ENCODE measurements at places on chromosomes 3 and 15.

GRCh38 chr3:47261301-47261700 is 21.3 kb downstream of the KIF9 start:
- DNase-seq = peak; percentile 46

- DNase-seq = peak; percentile 80
Measured at GRCh38 chr3:149620291-149621020, 37.4 kb downstream of the WWTR1 start.

DNA sequence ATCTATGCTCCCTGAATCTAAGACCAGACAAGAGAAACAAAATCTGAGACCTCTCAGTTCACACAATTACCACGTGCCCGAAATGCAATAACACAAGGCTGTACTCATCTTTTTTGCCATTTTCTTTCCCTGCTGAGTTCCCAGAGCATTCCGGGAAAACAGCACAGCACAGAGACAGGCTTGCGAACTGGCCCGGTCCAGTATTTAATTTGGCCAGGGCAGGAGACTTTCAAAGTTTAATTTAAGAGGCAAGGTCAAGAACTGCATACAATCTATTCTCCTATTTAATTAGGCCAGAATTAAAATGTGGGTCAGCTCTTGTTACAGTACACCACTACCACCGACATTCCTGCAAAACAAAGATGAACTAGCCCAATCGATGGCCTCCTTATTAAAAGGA is 87.5 kb upstream of the SNRPA1 start:
- DNase-seq = no peak

GRCh38 chr15:67836134-67836455 is 3.8 kb downstream of the RNU6-1 start:
- no peak for DNase-seq

- no peak for DNase-seq
Measured at GRCh38 chr3:150218236-150218635, 189.9 kb upstream of the TSC22D2 start.

DNA sequence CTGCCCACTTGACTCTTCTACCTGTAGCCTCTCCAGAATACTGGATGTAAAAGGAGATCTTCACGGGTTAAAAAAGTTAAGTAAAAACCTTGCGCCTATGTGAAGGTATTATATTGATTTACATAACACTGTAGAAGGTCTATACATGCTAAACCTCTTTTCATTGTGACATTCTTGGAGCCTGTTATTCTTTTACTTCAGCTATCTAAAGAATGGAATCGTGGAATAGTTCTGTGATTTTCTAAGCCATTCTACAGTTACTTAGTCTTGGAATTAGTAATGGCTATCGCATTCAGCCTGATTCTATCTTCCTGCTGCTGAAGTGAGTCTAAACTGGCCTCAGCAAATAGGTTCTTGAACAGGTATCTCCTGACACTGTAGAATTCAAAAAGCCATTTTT is 430.0 kb upstream of the DPH6 start:
- no peak for DNase-seq

DNA sequence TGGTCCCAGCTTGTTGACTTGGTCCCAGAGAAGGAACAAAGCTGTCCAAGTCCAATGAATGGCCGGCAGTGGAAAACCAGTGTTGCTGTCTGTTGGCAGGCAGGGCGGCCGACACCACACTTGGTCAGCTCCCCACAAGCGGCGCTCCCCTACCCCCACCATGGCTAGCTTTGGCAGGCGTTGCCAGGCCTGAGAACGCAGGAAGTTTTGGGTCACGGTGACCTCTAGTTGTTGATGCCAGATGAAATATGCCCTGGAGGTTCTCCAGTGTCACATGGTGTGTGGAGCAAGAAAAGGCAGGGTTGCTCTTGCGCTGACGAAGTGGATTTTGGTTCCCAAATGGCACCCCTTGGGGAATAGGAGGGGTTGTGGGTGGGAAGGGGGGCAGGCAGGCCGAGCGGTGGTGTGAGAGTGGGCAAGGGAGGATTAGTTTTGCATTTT is 72.7 kb upstream of the TPRG1 start:
- no peak for DNase-seq

GRCh38 chr3:184716622-184717398 is 4.9 kb upstream of the MAGEF1 start:
- peak; percentile 61 for DNase-seq

DNA sequence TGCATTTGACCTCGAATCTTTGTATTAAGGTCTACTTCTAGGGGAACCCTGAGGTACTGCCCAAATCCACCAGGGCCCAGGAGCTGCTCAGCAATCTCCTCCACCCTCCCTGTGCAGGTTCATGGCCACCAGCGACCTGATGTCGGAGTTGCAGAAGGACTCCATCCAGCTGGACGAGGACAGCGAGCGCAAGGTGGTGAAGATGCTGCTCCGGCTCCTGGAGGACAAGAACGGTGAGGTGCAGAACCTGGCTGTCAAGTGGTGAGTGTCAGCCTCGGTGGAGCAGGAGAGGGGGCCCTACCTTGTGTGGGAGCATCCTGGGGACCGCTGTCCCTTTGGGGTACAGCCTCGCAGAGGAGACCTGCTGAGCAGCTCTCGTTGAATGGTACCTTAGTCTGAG is 6.9 kb downstream of the CAND2 start:
- DNase-seq = no peak

- peak; percentile 18 for DNase-seq
Measured at GRCh38 chr3:55828712-55829111, 341.6 kb upstream of the WNT5A start.

DNA sequence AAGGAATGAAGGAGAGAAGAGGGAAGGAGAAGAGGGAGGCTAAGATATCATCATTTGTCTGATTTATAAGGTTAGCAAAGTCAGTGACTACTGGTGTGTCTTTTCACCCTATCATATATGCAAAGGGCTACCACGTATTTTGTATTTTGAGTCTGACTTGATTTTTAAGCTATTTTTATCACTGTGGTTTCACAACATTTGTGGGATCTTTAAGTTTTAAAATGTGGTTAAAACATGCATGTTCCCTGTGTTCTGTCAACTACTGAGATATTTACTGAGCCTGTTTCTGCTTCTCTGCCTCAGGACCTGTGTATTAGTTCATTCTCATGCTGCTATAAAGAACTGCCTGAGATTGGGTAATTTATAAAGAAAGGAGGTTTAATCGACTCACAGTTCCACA is 22.5 kb upstream of the SPTSSB start:
- no peak for DNase-seq

DNA sequence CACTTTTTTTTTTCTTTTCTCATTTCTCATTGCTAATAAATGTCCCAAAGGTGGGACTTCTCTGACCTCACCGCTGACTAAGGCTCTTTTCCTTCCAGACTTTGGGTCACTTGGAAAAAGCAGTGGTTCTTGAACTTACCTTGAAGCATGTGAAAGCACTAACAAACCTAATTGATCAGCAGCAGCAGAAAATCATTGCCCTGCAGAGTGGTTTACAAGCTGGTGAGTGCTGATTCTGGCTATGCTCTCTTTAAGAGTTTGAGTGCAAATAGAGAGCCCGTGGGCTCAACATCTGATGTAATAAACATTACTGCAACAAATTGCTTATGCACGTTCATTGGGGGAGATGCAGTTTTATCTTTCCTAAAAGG is 2.0 kb downstream of the BHLHE40 start:
- peak; percentile 54 for DNase-seq

DNA sequence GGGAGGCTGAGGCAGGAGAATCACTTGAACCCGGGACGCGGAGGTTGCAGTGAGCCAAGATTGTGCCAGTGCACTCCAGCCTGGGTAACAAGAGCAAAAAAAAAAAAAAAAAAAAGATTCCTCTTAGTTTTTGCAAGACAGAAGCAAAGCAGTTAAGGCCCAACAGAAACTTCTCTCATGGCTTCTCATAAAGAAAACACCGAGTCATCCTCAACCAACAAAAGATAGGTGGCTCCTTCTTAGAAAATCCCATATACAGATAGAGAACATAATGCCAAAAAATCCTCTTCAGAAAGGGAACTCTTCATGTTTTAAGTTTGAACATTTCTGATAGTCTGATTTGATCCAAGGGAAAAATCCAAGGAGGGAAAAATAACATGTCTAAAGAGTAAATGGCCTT is 12.5 kb upstream of the SKIL start:
- DNase-seq = no peak

DNA sequence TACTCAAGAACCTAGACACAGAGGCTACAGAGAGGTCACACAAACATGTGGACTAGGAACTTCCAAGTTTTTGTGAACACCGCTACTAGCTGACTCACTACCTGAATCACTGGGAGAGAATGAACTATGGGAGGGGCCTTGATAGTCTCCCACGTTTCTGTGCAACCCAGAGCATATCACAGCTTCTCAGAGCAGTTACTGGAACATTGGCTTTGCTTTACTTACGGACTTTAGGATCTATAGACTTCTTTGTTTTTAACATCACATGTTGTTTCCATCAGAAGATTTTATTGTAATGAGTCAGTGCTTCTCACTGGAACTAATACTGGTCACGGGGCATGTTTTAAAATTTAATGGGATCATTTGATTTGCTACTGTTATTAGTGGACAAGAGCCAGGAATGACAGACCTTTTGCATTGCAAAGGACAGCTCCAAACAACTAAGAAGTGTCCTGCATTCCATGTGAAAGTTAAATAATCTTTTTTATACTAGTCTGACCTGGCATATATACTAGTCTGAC is 35.6 kb downstream of the RTP4 start:
- peak; percentile 99 for DNase-seq

DNA sequence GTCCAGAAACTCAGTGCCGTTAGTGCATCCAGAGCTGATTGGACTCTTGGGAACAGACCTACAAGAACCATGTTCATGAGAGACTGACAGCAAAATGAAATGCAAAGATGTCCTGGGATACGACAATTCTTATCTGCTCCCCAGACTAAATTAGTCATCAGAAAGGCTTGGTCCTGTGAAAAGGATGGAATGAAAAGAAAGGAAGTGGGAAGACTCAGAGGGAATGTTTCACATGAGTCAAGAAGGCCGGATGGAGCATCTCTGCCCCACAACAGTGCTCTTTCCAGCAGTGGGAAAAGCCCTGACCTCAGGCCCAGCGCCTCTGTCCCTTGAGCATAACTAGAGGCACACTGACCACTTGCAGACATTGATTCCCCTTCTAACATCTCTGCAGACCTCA is 39.3 kb upstream of the UACA start:
- peak; percentile 85 for DNase-seq

DNA sequence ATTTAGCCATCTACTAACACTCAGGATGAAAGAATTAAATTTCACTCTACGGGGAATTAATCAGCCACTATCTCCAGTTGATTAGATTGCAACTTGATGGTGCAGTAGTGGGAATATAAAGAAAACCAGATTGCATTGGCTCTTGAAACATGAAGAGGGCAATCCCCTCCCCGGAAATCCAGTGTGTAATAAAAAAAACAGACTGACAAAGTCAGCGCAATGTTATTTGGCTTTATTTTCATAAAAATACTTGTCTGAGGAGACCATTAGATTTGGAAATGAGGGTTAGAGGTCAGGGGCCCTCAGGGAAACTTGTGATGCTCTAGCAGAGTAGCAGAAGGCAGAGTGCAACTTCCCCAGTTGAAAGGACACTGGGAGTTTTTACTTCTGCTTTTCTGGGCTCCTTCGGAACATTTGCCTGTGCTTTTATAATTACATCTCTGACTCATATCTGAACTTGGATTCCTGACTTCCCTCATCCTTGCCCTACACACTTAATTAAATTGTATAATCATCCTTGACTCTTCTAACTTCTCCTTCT is 326.8 kb downstream of the TUSC7 start:
- DNase-seq = peak; percentile 60

GRCh38 chr3:133452641-133453319 is 52.9 kb downstream of the BFSP2 start:
- peak; percentile 87 for DNase-seq

DNA sequence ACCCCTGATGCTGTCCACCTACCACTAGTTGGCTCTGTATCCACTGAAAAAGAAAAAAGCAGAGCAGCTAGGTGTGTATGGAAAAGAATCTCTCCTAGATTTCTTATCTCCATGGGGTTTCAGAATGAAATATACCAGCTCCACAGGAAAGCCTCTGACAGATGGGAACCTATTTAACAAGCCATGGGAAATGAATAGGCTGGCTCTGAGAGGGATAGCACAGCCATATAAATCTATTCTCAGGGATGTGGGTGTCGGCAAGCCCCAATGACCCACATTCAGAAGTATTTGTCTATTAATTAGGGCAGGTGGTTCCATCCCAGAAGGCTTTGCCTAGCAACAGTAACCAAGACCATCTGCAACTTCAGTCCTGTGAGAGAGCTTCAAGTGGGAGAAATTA is 694.1 kb downstream of the AGBL1 start:
- DNase-seq = no peak

DNA sequence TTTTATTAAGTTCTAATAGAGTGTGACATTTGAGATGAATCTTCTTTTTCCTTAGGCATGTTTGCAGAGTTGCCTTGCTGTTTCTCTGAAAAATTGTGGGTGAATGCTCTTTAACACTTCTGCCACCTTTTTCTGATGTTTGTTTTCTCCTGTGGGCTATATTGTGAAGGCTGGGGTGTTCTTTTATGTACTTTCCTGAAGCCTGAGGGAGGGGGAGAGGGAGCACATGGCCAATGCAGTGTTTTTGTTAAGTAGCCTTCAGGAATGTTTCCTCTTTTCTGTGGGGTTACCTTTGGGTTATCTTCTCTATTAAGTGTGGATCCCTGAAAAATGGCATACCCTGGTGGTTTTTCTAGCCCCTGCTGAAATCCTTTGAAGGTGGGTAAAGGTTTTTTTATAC is 50.2 kb downstream of the CMC1 start:
- DNase-seq = no peak

DNA sequence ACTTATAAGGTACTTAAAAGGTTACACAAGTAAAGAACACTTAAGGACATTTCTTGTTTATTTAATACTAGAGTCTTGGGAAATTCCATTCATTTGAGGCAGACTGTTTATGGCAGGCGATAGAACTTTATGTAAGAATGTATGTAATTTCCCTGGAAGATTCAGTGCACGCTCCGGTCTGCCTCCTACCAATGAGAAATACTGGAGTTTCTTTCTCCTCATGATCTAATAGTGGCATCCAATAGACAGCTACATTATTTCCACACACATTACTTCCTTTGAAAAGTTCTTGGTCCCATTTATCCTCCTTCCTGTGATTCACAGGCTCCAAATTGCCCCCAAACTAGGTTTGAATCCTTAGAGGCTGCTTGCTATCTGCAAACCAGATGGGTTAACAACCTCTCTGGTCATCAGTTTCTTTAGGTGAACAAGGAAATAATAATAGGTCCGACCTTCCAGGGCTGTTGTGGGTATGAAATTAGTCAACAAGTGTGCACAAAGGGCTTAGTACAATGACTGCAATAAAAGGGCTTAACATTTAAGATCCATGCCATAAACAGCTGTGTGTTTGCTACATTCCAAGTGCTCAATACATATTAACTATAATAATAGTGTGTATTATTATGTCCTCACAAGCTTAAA is 30.7 kb downstream of the EIF4E3 start:
- DNase-seq = no peak

GRCh38 chr15:69804786-69805185 is 292.9 kb downstream of the TLE3 start:
- no peak for DNase-seq

Data from M059J (cell line).